NCI-H187 treated with DMSO at 0.1 percent for 48 hours (cell line): ENCODE measurements at places on chromosomes 6 and 20.
A peak's percentile ranks its signal among the peaks of the same experiment; 100 is the strongest.

- DNase-seq = no peak
These were observed 69.8 kb upstream of the LYRM2 start for GRCh38 chr6:89708316-89708715.

- no peak for DNase-seq
These were observed 1.0 kb upstream of the TGM6 start for GRCh38 chr20:2379511-2380229.

DNA sequence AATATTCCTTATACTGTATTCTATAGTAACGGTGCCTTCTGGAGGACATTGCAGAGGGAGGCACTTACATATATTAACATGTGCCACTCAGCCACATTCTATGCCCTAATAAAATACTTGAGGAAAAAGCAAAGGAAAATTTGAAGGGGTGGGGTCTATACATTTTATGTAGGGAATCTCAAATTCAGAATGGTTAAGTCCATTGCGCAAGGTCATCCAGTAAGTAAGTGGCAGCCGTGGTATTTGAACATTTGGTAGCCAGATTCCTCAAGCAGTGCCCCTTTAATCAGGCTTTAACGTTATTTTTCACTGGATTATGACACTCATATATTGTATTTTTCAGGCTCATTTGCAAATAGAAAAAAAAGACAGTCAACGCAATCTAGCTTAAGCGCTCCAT lies 738.3 kb downstream of the DOK5 start:
- DNase-seq = no peak

DNA sequence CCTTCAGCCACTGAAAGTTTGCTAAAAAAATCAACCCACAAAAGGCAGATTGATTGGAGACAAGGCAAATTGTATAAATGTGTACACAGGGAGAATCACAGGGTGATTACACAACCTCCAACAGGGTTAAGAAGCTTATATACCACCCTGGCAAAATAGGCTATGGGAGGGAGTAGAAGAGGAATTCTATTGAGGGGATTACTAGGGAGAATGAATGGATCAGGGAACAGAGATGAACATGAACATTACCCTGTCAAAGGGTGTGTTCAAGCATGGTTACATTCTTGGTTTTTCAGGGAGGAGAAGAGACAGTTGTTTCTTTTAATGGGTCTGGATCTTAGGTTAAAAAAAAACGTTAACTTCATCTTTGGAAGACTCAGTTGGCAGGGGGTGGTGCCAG lies 5.1 kb upstream of the MRS2 start:
- DNase-seq = no peak

- DNase-seq = no peak
These were observed 33.4 kb downstream of the DHX35 start for GRCh38 chr20:38995536-38996044.

- no peak for DNase-seq
These were observed 190.1 kb downstream of the CDH4 start for GRCh38 chr20:61442075-61442670.

GRCh38 chr6:139539852-139540251 lies 165.4 kb upstream of the CITED2 start:
- DNase-seq = no peak

DNA sequence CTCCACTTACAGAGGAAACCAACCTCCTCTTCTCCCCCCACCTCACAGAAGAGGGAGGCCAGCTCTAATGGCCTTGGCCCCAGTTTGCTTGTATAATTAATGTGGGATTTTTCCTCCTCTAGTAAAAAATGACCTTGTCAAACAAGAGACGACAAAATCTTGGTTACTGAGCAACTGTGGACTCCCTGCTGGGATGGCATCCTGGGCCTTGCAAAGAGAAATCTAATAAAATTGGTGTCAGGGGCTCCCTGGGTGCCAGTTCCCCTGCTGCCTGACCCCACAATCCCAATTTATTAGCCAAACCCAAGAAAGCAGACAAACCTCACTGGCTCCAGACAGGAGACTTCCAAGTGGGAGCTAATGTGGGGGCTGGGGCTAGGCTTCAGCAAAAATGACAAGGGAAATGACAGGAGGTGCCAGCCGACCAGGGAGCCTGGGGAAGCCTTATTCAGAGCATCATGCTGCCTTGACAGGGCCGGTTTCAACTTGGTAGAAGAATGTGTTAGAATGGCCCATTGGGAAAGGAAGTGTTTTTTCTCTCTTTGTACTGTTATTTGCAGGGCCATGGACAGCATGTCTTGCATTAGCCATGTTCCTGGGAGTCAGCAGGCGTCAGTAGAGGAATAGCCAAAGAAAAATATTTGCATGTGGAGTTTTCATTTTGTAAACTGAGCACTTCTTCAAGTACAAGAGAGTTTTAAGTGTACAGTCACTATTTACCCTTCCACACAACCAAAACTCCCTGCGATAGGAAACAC lies 816.9 kb downstream of the DHX35 start:
- DNase-seq = no peak

DNA sequence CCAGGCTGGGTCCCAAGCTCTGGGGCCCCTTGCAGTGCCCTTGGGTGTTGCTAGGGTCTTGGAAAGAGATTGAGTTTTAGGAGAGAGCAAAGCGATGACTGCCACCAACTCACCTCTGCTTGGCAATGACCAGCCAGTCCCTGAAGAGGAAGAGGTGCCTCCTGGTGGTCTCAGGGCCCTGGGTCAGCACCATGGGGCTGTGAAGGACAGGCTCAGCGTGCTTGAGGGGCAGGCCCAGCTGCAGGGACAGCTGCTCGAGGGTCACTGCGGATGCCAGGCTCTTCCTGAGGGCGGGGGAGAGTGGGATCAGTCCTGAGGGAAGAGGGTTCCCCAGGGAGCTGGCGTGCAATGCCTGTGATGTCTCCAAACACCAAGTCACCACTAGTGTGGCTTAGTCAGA lies 50.8 kb upstream of the TAGAP start:
- DNase-seq = no peak

DNA sequence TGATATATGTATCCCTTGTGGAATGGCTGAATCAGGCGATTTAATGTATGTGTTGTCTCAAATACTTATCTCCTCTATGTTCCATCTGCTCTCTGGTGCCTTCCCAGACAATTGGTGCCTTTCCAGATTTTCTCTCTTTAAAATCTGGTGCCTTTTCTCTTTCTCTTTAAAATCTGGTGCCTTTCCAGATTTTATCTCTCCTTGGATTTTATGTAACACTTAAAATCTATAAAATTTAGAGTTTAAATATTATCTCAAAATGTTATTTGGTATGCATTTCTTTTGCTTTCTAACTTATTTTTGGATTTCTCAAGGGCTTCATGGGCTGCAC lies 116.3 kb downstream of the KIF13A start:
- no peak for DNase-seq

DNA sequence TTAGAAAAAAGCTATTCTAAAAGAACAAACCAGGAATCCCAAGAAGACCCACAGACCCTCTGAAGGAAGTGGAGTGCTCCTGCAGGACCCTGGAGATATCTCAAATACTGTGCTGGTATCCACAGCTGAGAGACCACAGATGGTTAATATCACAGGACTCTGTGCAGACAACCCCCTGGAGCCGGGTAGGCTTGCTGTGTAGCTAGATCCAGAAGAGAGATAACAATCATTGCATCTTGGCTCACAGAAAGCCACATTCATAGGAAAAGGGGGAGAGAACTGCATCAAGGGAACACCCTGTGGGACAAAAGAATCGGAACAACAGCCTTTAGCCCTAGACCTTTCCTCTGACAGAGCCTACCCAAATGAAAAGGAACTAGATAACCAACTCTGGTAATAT lies 689.5 kb downstream of the PHF3 start:
- DNase-seq = no peak

DNA sequence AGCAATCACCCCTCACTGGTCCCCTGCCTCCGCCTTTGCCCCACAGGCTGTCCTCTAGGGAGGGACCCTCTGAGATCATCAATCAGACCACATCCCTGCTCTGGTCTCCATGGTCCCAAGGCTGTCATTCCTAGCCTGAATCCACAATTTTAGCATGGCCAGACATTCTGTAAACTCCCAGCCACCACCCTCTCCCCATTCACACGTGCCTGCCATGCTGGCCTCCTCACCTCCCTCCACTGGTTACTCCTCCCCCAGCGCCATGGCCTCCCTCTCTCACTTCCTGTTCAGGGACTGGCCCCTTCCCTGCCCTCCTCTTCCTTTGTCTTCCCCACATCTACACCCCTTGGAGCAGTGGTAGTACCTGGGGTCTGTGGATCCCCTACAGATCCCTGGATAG lies 150.7 kb upstream of the MLN start:
- no peak for DNase-seq

- no peak for DNase-seq
These were observed 18.4 kb upstream of the TNFAIP3 start for GRCh38 chr6:137848672-137849071.

- DNase-seq = no peak
These were observed 637.7 kb upstream of the CITED2 start for GRCh38 chr6:140012150-140012549.

DNA sequence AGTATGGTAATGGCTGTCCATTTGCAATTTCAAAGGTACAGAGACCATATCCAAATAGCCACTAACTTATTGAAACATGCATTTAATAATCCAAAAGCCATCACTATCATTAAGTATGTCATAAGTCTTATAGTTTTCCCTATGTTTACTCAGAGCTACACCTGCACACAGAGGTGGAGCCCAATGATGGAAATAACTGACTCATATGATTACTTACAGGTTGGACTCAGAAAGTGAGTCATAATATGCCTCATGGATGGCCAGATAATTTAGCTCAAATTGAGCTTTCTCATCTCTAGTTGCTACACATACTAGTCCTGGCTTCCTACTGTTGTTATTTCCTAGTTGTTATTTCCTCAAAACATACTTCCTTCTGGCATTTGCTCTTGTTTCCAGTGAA lies 104.4 kb upstream of the KHDRBS2 start:
- DNase-seq = no peak

DNA sequence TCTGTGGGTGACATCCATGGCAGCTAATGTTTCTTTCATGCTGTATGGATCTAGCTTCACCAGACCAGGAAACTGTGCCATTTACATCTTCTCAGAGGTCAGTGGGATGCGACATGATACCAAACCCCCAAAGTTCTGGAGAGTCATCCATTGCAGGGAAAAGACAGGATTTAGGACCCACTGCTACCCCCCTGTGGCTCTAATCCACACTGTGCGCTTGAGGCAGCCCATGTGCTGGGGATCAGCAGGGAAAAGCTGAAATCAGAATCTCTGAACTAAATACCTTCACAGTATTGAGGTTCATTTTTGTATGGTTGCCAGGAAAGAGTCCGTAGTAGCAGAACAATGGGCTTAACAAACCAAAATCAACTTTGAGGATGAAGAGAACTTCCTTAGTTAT lies 164.4 kb downstream of the TMEM242 start:
- DNase-seq = no peak

DNA sequence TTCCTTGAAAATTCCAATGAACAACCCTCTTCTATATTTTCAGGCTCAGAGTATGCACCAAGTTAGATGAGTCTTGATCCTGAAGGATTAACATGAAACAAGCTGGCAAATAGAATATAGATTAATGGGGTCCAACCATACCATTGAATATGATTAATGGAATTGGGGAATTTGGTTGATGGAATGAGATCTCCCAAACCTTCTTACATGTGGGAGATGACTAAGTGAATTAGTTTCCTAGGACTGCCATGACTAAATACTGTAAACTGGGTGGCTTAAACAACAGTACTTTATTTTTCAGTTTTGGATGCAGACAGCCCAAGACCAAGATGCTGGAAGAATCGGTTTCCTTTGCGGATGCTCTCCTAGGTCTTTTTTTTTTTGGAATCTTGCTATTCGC lies 347.0 kb downstream of the QKI start:
- no peak for DNase-seq

DNA sequence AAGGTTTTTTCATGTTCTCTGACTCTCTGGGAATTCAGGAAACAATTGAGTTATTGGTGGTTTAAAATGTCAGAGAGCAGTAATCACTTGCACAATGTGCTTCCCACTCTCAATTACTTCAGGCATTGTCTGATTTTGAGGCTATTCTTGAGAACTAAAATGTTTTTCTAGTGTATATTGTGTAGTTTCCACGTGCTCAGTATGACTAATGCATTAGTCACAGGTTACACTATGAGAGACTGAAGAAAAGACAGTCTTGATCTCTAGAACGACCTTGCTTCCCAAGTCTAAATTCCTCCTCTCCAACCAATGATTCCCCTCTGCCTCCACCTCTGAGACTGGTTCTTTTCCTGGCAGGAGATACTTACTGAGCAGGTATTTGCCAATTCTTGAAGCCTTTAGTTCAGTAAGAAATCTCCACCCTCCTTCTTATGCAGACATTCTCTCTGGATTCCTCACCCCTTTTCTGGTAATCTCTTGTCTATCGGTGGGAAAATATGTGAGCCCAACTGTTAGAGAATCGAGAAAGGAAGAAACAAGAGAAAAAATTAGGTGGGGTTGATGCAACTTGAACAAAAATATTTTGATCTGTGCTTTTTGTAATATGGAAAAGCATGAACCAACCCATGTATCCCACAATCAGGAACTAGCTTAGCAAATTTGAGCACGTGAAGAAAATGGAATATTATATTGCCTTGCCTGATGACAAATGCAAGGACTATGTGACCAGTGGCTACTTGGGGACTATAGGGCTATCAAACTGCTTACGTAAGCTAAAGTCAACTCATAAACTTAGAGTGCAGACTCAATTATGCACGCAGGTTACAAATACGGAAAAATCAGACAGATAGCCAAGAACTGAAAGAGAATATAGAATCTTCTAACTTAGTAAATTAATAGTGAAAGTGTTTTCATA lies 61.1 kb upstream of the SLC22A16 start:
- DNase-seq = no peak

DNA sequence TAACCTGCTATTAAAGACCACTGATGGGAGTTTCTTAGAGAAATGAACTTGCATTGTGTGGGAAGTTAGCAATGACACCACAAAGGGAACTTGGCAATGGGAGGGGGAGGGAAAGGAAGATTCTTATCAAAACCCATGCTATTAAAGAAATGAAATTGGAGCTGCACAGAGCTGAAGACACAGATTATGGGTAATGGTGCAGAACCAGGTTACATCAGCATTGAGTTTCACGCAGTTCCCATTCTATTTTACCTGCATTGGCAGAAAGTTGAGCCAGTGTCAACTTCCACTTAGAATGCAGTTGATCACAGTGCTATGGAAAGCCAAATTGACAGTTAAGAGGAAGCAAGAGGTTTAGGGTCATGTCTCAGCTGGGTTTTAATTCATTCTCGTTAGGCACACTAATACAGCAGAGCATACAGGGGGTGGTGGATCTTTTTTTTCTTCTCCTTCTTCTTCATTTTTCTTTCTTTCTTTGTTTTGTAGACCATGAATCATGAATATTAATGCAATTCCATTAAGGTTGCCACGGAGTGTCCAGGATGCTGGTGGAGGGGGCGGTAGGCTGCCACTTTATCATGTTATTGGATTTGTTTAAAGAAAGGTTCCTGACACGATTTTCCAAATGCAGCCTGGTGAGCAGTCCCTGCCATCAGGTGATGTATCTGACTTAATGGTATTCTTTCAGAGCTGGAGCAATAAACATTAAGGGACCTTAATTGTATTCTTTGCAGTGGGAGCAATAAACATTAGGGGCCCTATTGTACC lies 1092.0 kb upstream of the MAP3K7 start:
- DNase-seq = peak; percentile 78

DNA sequence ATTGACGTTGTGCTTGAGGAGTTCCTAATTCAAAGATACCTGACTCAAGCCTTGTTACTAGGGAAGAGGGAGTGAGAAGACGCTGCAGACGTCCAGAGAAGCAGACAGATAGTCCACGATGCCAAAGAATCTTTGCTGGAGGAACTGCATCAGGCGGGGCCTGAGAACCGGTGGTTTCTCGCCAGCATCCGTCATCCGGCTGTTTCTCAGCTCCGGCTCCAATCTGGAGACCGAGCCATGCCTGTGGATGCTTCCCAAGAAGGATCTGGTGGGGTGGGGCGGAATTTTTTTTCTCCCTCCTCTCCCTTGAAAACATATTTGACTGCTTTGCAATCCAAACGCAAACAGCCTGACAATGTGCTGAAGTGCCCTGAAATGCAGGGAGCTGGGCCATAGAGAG lies 125.8 kb upstream of the SRSF6 start:
- DNase-seq = no peak
